ENCODE measurements at places on chromosomes 2 and 18.

- DNase-seq = no peak
Observed at GRCh38 chr2:85435220-85435958, 16.9 kb downstream of the SH2D6 start.

- DNase-seq = no peak
Observed at GRCh38 chr2:218517434-218518206, 50.5 kb downstream of the USP37 start.

GRCh38 chr2:66547118-66547517, 112.2 kb downstream of the MEIS1 start:
- no peak for DNase-seq

GRCh38 chr2:202157211-202157990, 81.0 kb downstream of the SUMO1 start:
- DNase-seq = no peak

DNA sequence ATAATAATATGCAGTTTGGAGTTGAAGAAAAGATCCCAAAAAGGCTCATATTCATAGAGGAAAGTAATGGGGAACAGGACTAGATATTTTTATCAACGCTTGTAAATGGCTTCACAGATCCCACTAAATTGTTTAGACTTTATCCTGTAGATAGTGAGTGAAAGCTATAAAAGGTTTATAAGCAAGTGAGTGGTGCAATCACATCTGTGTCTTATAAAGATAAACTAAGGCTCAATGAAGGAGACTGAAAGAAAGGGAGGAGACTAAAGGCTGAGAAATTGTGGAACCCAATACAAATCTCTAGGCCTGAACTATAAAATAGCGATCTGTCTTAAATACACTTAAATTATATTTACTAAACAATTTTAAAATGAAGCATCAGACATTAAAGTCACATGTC, 7.7 kb downstream of the SP3 start:
- DNase-seq = no peak

Data from stimulated activated CD4-positive, alpha-beta T cell treated with anti-CD3 and anti-CD28 coated beads, Interleukin-1b, Interleukin-23, amount 100 ng/mL, for 1 hour (primary cell).